ENCODE measurements at places on chromosomes 6 and 20. TPM values are rescaled to one million over a fixed set of nuclear protein-coding genes. Genes with fewer than 3 reads are reported as not detected.

GRCh38 chr6:1327630-1328029, 15.7 kb downstream of the FOXQ1 start:
- no peak for DNase-seq

DNA sequence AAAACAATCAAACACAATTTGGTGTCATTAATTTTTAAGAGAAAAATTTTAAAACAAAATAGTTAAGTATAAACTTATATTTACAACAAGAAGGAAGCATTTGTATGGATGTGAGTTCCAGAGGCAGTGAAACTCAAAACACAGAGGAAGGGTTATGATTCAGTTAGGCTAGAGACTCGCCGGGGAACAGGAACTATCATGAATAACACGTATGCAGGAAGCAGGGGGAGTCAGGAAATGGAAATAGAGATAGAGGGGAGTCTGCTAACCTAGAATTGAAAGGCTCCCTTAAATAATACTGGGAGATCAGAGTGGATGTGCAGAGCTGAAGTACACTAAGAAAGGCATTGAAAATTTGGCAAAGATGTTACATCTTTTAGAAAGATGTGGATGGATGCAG, 14.2 kb upstream of the HLA-DRB1 start:
- no peak for DNase-seq

GRCh38 chr20:17890330-17890729, 78.3 kb downstream of the SNX5 start:
- no peak for DNase-seq

DNA sequence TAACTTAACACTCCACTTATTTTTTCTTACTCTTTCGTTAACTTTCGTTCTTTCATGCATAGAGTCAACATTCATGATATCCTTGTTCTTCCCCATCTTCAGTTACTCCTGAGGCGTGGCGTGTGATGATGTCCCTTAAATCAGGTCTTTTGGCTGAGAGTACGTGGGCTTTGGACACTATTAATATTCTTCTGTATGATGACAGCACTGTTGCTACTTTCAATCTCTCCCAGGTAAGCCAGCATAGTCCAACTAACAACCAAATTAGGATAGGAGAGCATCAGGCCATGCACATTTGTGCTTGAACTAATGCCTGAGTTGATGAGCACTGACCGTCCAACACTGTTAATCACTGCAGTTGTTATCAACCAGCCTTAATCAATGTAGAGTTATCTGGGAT, 119.6 kb downstream of the TMEM242 start:
- DNase-seq: no peak

The CTCFL gene
- 0.15 TPM for total RNA-seq

DNA sequence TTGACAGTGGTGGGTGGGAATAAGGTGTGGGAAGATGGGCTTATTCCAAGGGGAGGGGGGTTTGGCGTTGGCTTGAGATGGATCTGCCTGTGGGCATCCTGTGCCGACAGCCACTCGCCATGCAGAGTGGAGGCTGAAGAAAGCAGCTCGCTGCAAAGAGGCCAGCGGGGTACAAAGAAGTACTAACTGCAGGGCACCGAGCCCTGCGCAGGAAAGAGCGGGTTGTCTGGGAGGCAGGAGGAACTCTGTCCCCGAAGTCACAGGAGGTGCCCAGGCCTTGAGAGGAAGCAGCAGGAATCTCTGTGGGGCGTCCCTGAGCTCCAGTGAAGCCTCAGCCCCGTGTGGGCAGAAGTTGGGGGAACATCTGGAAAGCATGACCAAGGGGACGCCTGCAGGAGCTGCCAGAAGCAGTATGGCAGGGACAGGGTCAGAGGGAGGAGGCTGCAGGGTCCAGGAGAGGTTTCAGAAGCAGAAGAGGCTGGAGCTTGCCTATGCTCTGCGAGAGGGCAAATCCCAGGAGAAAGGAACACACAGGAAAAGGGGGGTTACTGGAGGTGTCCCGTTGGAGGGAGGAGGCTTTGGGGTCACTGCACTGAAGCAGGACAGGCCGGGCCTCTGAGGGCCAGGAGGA, 77.2 kb downstream of the THBS2 start:
- DNase-seq: no peak

DNA sequence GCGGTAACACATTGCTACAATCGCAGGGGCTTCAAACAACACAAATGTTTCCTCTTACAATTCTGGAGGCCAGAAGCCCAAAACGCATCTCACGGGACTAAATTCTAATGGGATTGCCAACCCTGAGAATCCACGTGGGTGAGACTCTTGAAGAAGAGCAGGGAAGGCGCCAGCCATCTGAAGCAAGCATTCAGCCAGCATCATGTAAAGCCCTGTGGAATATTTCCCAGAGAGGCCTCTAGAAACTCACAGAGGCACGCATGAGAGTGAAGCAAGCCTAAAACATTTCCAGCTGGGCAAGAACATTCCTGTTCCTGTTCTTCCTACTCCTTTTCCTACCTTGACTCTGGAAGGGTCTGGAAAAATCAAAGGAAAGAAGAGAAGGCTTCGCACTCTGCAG, 19.6 kb upstream of the FNDC1 start:
- DNase-seq: no peak

DNA sequence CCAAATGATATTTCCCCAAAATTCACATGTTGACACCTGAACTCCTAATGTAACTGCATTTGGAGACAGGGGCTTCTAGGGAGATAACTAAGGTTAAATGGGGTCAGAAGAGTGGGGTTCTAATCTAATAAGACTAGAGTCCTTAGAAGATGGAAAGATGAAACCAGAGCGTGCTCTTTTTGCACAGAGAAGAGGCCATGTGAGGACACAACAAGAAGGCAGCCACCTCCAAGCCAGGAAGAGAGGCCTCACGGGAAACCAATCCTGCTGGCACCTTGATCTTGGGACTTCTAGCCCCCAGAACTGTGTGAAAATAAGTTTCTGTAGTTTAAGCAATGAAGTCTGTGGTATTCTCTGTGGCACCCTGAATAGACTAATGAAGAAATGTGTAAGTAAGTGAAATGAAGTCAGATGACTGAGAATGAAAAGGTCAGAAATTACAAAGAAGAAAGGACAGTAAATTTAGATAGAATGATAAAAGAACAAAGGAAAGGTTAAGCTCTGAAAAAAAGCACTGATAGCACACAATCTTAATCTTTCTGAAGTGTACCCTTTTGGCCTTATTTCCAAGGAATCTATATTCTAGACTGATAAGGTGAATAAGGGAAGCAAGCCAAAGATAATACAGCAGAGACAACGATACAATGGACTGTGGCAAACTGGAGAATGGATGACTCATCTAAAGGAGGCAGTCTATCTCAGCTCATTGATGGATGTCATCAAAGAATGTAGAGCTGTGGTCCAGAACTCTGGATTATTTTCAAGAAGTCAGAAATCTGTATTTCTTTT, 110.4 kb downstream of the MYB start:
- no peak for DNase-seq

The SLC44A4 gene
- 0.60 TPM for total RNA-seq

The COL21A1 gene
- not detected for total RNA-seq

GRCh38 chr6:63732336-63732735, 96.7 kb downstream of the PHF3 start:
- DNase-seq: no peak

DNA sequence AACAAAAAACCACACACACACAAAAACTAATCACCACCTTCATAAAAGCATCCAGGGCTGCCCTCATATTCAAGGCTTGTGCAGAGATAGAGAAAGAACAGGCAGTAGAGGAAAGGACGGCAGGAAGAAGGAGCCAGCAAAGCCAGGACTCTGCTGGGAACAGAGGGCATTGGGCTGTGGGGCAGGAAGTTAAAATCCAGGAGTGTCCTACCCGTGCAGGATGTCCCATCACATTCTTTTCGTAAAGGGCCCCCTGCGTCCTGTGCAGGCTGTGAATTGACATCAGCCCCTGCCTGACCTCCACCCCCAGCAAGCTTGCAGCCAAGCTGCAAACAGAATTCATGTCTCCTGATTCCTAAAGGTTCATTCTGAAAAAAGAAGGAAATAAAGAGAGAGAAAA, 96.4 kb upstream of the AKAP12 start:
- no peak for DNase-seq

DNA sequence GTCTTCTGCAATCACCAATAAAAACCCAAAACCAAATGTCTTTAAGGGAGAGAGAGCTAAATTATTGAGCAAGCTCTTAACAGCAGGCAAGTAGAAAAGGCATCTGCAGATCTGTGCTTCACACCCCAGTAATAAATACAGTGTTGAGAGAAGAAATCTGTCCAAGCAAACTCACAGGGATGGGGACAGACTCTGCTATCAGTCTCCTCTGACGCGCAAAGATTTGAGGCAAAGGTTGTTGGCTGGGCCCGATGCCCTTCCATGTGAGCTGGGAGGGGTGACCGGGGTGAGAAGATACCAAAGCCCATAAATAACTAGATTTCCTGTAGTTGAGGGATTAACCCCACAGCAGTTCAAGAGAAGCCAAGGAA, 315.2 kb upstream of the SOX4 start:
- DNase-seq: no peak

DNA sequence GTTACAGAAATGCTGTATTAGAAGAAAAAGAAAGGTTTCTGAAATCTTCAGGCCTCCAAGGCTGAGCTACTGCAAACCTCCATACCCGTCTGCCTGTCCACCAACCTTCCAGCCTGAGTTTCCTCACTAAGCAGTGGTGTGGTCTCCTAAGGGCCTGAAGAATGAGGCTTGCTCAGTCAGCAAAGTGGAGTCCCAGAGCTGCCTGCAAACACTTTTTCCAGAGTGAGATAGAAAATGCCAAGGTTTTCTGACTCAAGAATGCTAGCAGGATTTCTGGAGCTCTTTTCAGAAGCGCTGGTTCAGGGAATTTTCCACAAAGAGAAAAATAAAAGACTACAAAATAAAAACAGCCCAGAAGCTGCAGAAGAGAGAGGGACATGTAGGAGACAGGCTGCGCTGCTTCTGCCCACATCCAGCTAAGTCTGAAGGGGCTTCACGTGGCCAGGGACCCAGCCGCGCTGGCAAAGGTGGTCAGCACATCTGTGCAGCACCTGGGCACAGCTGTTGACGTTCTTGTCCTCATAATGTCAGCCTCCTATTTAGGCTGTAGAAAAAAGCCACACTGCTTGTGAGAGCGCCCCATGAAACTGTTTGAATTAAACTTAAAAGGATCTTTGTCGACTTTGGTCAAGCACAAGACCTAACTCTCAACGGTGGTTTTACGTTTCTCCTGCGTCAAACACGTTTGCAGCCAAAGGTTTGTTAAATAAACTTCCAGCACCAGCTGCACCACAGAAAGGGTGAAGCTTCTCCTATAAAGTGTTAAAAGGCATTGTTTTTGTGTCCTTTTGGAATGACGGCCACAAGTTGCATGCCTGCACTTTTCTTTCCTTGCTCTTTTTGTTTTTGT, 209.0 kb downstream of the THBS2 start:
- no peak for DNase-seq

The FOXA2 gene
- total RNA-seq: not detected

- no peak for DNase-seq
Measured at GRCh38 chr6:111813237-111813636, 60.0 kb downstream of the FYN start.

- DNase-seq: no peak
Measured at GRCh38 chr6:131451321-131452144, 121.5 kb upstream of the ARG1 start.

The CCN5 gene
- total RNA-seq: not detected

- DNase-seq: no peak
Measured at GRCh38 chr20:63509088-63509564, 10.2 kb upstream of the EEF1A2 start.

DNA sequence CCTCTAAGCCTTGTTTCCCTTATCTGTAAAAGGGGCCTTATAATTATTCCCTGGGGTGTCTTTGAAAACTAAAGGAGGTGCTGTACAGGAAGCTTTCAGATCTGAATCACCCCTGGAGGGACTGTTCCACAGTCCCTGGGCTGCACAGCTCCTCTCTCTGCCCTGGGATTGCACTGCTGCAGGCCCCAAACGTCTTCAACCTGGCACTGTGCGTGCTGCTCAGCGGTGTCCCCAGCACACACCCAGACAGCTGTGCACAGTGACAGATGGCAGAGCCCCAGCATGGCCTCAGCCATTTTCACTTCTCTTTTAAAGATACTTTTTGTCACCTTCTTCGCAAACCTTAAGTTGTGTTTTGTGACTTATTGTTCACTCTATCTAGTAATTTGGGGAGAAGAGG, 50.7 kb upstream of the INSM1 start:
- no peak for DNase-seq

The CLIC5 gene
- total RNA-seq: 2.9 TPM

DNA sequence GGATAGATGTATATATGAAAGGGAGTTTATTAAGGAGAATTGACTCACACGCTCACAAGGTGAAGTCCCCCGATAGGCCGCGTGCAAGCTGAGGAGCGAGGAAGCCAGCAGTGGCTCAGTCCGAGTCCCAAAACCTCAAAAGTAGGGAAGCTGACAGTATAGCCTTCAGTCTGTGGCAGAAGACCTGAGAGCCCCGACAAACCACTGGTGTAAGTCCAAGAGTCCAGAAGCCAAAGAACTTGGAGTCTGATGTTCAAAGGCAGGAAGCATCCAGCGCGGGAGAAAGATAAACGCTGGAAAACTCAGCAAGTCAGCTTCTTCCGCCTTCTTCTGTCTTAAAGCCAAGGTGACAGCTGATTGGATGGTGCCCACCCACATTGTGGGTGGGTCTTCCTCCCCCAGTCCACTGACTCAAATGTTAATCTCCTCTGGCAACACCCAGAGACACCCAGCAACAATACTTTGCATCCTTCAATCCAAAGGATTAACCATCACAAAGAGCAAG, 102.6 kb upstream of the GJE1 start:
- no peak for DNase-seq

GRCh38 chr6:130282234-130282995, 59.7 kb upstream of the SAMD3 start:
- DNase-seq: no peak

DNA sequence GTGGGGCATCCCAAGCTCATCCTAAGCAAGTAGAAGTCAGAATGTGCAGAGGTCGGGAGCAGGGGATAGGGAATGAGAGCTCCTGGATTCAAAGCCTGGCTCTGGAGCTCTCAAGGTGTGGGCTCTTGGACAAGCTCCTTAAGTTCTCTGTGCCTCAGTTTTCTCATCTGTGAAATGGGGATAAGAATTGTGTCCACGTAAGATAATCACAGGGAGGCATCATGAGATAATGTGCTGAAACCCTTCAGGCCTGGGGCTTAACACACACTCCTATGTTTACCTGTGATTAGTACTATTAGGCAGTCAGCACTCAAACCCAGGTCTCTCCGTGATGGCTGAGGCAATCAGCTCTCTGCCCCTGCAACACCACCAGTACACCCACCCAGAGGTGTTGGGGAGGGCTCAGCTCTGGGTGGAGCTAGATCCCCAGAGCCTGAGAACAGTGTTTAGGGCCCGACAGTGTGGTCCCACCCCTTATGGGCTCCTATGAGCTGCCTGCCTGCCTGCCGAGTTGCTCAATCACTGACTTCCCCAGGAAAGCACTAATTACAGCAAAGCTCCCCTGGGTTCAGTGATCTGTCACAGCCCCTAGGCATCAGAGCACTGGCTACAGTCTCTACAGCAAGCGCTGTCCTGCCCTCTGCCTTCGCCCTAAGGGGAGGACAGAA, 6.3 kb upstream of the SIRPA start:
- no peak for DNase-seq

GRCh38 chr6:15038013-15038791, 207.7 kb upstream of the JARID2 start:
- DNase-seq: no peak

The SOX12 gene
- 8.5 TPM for total RNA-seq

The GMDS gene
- total RNA-seq: 48.0 TPM

The LY6G6D gene
- not detected for total RNA-seq
